ENCODE measurements at places on chromosomes 1 and 21.
A peak's percentile ranks its signal among the peaks of the same experiment; 100 is the strongest.

DNA sequence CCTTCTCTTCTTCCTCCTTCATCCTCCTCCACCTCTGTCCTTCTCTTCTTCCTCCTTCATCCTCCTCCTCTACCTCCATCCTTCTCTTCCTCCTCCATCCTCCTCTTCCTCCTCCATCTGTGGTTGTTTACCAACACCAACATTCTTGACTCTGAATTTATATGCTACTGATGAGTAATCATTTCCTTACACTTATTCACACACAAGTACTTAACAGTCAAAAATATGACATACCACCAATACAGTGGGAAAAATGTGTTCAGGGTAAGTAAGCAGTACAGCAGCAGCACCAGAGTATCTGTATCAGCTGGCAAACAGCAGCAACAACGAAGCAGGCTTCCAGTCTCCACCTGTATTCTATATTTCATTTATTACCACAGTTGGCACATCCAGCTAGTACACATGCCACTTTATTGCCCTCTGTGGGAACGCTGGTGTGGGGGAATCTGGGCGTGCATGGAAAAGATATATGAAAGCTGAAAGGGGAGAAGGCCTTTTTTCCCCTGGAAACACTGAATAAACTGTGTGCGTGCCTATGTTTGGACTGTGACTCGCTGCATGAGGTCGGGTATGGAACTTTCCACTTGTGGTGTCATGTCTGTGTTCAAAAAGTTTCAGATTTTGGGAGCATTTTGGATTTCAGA lies 16.0 kb downstream of the ADSS2 start:
- no peak for DNase-seq

- DNase-seq, result no peak
Observed at GRCh38 chr1:207807690-207808321, 56.0 kb downstream of the CD46 start.

DNA sequence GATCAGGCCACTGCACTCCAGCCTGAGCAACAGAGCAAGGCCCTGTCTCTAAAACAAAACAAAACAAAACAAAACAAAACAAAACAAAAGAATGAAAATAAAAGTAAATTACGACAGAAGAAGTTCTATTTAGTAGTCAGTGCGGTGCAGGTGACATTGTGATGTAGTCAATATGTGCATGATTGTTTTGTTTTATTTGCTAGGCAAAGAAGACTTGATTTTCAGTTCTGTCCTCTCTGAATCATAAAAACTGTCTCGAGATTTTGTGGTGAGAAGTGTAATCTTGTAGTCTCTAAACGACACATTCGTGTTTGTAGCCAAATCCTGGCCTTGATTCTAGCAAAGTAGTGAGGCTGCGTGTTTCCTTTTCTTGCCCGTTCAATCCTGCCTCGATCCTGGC lies 23.5 kb downstream of the PEX14 start:
- no peak for DNase-seq

GRCh38 chr1:220526294-220526693 lies 1.6 kb upstream of the MARK1 start:
- peak; percentile 19 for DNase-seq

GRCh38 chr1:182568647-182569284 lies 20.3 kb downstream of the RNASEL start:
- DNase-seq, result no peak

GRCh38 chr1:69613414-69613813 lies 45.7 kb downstream of the LRRC7 start:
- no peak for DNase-seq

GRCh38 chr1:223308136-223308535 lies 55.8 kb downstream of the SUSD4 start:
- no peak for DNase-seq

DNA sequence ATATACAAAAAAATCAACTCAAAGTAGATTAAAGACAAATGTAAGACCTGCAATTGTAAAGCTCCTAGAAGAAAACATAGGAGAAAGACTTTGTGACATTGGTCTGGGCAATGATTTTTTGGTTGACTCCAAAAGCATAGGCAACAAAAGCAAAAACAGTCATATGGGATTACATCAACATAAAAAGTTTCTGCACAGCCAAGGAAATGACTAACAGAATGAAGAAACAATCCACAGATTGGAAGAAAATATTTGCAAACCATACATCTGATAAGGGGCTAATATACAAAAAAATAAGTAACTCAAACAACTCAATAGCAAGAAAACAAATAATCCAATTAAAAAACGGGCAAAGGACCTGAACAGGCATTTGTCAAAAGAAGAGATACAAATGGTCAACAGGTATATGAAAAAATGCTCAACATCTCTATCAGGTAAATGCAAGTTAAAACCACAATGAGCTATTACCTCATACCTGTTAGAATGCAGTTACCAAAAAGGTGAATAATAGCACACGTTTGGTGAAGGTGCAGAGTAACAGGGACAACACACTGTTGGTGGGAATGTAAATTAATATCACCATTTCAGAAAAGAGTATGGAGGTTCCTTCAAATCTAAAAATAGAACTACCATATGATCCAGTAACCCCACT lies 173.7 kb upstream of the COA6 start:
- no peak for DNase-seq
